NCI-H2081 treated with DMSO at 0.1 percent for 48 hours (cell line): ENCODE measurements at places on chromosomes 4 and X.

GRCh38 chr4:82680834-82681233, 117.8 kb downstream of the SCD5 start:
- DNase-seq: no peak

DNA sequence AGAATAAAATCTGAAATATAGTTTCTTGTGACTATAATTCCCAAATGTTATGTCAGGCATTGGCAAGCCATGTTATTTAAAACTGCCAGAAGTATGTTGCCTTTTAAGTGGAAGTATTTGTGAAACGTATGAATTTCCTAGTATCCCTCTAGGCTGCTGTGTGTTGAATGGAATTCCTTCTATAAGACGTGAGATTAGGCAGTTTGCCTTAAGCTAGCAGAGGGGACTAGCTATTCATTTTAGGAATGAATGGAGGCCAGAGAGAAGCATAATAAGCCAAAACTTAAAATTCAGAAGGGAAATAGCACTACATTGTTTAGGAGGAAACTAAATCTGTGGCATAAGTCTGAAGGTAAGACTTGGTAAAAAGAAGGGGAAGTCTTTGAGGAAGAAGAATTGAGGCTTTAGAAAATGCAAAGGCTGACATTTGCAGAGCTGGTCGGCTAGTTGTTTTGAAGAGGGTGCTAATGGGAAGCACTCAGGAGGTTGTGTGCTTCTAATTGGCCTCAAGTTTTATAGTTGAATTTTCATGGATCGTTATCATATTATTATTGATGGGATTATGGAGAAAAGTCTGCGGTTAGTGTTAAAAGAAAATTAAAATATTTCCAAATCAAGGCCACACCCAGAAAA, 57.1 kb downstream of the TMEM131L start:
- DNase-seq: no peak

- DNase-seq: no peak
These were observed 26.1 kb downstream of the KLHL34 start for GRCh38 chrX:21632027-21632426.

DNA sequence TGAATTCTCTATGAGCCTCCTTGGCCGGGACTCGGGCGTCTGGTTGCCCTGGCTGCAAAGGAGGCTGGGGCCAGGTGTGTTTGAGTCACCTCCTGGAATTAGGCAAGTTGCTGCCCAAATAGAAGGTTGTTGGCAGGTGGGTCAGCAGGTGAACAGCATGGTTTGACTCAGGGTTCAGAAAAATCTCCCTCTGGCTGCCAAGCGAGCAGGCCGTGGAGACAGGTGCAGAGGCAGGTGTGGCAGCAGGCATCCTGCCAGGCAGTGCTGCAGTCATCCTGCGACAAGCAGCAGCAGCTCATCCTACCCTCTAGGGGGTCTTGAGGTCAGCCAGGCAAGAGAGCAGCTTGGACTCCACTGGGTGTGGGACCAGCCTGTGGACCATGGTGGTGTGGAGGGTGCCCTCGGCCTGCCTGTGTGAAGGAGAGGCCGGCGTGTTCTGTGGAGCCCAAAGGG, 8.2 kb downstream of the MSANTD1 start:
- DNase-seq: peak; percentile 27

GRCh38 chr4:89658701-89659024, 178.3 kb downstream of the SNCA start:
- no peak for DNase-seq
